ENCODE measurements at places on chromosomes 13 and 19. TPM values are rescaled to one million over a fixed set of nuclear protein-coding genes. Genes with fewer than 3 reads are reported as not detected.

Gene HNRNPUL1
- polyA plus RNA-seq: 200 TPM

Gene PCP2
- polyA plus RNA-seq: 0.42 TPM

Gene ANKRD10
- polyA plus RNA-seq: 258 TPM

Gene LDLR
- 23.2 TPM for polyA plus RNA-seq

Gene ZNF738
- polyA plus RNA-seq: 45.4 TPM

Gene ZNF613
- polyA plus RNA-seq: 13.3 TPM

Gene WDR88
- 1.3 TPM for polyA plus RNA-seq

Gene ZNF813
- polyA plus RNA-seq: 6.5 TPM

DNA sequence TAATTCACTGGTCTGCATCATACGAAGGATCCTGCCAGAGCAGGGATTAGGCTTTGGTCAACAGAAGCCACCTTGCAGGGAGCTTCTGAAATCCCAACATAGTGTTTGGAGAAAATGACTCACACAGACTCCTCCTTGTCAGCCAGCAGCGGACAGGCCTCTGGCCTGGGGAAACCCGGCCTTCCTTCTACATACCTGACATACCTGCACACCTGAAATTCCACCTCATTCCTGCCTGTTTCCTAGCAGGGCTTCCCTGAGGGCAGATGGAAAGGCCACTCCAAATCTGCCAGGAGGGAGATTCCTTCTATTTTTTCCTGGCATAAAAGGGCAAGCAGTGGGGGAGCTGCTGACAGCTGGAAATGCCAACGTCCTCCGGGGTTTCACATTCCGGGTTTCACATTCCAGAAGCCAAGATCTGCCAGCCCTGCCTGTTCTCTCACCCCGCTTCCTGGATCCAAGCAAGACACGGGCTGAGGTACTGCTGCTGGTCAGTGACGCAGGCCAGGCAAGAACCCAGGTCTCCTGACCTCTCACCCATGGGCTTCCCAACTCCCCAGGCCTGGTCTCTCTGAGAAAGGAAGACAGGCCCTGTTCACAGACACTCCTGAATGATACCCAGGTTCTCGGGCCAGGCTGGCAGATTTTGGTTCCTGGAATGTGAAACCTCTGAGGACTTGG, 18.2 kb upstream of the IGFL1 start:
- DNase-seq: no peak

GRCh38 chr13:112819816-112820215, 130.0 kb downstream of the ATP11A start:
- no peak for DNase-seq

DNA sequence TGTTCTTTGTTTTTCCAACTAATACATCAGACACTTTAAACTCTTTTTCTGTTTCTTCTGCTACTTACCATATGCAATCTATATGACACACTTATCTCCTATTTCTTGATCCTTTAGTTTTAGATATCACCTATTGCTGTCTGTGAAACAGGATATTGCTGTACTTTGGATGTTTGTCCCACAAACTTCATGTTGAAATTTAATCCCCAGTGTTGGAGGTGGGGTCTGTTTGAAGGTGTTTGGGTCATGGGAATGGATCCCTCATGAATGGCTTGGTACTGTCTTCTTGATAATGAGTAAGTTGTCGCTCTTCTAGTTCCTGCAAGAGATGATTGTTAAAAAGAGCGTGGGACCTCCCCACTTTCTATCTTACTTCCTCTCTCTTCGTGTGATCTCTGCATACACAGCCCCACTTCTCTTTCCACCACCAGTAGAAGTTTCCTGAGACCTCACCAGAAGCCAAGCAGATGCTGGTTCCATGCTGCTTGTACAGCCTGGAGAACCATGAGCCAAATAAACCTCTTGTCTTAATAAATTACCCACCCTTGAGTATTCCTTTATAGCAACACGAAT, 244.2 kb downstream of the NHLRC3 start:
- DNase-seq: no peak

- DNase-seq: peak; percentile 76
Observed at GRCh38 chr19:49691243-49692146, 579 bp downstream of the CPT1C start.

DNA sequence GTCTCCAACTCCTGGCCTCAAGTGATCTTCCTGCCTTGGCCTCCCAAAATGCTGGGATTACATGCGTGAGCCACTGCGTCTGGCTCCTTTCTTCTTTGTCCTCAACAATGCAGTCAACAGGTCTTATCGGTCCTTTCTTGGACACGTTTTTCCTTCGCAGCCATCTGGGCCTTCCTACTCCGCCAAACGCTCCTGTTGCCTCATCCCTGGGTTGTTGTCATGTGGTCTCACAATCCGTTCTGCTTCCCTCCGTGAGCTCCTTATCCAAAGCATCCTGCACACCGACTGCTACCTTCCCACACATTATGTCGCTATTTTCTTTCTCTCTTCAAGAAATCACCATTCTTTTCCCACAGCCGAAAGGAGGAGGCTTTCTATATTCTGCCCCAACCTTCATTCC, 306.8 kb downstream of the DCLK1 start:
- no peak for DNase-seq

DNA sequence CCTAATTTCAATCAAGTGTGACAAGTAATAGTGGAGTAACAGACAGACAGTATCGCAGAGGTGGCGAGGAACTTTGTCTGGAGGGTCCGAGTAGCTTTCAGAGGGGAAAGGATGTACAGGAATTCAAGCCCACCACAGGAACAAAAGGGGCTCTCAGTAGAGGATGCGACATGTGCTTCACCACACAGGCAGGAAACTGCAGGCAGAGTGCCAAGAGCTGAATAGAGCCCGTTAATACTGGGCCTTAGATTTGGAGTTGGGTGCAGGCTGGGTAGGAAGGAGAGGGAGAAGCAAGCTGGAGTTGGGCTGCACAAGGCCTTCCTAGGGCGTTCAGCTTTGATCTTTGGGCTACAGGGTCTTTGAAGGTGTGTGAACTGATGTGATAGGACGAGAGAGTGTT, 1.2 kb downstream of the CCDC70 start:
- DNase-seq: no peak

- no peak for DNase-seq
Observed at GRCh38 chr19:48390188-48391099, 907 bp downstream of the KDELR1 start.

GRCh38 chr13:65830411-65831205, 1399.5 kb downstream of the PCDH9 start:
- DNase-seq: no peak

GRCh38 chr13:97116754-97117153, 105.4 kb upstream of the MBNL2 start:
- DNase-seq: no peak

- DNase-seq: no peak
Observed at GRCh38 chr13:44989941-44990340, 603 bp downstream of the GPALPP1 start.

DNA sequence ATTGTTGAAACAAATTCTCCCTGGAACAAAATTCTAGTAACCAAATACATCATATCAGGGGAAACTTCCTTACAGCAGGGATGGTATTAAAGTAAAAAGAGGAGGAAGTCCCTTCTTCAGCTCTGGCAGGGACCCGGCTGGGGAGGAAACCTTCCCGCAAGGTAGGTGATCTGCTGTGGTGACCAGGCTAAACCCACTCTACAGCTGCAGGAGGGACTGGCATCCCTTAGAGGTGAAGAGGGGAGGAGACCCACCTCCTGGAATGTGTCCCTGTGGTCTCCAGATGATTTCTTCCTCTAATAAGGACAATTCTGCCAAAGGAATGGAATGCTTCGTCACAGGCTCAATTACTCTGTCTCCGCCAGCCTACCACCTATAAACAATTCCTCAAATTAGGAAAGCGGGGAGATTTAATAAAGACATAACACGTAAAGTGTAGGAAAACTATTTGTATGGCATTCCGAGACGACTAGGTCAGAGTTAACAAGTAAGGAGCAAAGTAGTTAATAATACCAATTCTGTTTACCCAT, 637 bp upstream of the PDS5B start:
- DNase-seq: no peak

GRCh38 chr19:13057147-13057572, 45.5 kb downstream of the LYL1 start:
- DNase-seq: no peak

DNA sequence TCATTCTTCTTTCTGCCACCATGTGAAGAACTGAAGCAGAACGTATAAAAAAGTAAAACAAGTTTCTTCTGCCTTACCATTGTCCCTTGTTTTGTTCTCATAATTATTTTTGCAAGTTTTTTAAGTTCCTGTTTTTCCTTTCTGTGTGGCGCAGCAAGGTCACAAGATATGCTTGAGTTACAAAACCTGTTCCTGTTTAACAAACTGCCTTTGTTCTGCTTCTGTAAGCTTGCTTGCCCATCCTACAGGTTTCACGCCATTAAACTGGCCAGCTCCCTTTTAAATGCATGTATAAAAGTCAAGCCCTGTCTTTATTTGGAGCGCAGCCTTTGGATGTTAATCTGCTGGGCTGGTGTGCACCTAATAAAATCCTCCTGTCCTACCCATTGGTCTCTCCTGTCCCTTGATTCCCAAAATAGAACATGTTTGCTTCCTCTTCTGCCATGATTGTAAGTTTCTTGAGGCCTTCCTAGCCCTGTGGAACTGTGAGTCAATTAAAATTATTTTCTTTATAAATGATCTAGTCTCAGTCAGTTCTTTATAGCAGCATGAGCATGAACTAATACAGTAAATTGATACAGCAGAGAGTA, 1115.4 kb downstream of the SLITRK1 start:
- no peak for DNase-seq

GRCh38 chr13:74316547-74316946, 182.3 kb upstream of the KLF12 start:
- peak; percentile 34 for DNase-seq

DNA sequence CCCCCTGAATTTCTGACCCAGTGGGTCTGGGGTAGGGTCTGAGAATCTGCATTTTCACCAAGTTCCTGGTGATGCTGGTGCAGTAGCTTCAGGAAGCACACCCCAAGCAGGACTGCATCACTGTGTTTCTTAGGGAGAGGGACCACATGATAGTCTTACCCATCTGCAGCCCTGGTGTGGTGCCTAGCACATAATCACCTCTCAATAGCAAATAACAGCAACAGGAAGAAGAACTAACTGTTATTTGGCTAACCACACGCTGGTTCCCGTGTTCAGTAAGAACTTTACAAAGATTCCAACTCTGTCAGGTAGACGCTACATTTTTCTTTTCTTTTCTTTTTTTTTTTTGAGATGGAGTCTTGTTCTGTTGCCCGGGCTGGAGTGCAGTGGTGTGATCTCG, 41.9 kb upstream of the SPATA13 start:
- no peak for DNase-seq

DNA sequence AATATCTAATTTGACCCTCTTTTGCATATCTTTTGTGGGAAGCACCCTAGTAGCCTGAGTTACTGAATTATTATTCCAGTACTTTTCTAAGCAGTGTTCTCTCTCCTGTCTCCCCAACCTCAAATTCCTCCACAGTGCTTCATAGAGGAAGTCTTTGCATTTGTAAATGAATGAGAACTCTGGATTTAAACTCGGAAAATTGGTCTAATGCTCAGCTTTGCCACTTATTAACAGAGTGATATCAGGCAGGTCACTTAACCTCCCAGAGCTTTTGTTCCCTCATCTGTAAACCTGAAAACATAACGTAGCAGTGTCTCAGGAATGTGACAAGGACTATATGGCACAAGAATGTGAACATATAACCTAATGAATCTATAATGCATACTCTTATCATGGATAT, 26.2 kb downstream of the FREM2 start:
- DNase-seq: no peak

- no peak for DNase-seq
Observed at GRCh38 chr19:42174958-42175734, 42.3 kb downstream of the DEDD2 start.

GRCh38 chr13:107427536-107427935, 787.8 kb downstream of the LIG4 start:
- DNase-seq: no peak

- no peak for DNase-seq
Observed at GRCh38 chr13:48778610-48779009, 124.9 kb downstream of the CYSLTR2 start.

DNA sequence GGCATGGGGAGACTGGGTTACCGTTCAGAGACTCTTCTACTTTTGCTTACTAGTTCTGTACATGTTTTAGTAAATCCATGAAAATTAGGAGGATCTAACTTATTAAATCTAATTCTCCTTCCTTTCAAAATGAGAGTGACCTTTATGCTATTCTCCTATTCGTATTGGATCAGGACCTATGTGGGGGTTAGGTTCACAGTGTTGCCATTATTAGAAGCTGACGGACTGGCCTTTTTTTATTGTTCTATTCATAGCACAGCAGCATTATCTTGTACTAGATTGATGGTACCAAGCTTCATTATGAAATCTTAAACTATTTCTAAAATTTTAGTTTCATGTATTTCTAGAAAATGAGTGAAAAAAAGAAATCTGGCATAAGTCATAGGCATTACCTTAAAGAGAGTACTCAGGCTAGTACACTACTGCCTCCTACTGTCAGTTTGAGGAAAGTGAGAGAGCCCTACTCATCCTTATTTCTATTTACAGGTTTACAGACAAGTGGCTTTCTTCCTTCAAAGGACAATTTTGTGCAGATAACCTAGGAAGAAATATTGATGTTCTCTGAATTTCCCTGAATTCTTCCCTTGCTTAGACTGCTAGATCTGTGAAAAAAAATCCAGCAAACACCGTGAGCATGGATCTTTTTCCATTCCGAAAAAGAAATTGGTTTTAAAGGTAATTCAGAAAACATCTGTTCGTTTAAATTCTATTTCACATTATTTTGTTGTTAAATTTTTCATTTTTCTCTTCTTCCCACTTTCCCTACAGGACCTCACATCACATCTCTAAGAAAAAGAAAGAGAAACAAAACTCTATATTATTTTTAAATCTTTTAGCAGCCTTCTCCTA, 485.5 kb downstream of the DIAPH3 start:
- peak; percentile 28 for DNase-seq

DNA sequence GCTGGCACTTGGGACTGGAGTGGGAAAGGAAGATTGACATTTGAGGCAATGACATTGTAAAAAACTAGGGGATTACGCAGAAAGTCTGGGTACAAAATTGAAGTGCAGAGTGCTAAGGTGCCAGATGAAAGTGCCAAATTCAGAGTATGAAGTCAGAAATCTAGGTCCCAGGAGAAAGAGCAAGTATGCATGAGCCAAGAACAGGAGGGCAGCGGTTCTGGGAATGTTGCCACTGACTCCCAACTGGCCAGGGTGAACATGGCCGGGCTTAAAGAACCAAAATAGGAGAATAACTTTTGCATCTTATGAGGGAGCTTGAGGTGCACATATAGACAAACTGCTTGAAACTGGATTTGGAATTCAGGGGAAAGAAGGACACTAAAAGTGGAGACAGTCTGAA, 495.8 kb upstream of the KLF12 start:
- no peak for DNase-seq

GRCh38 chr13:99955747-99956472, 15.7 kb downstream of the ZIC5 start:
- no peak for DNase-seq

All from renal cortex interstitium (tissue), 15 donors.